ENCODE measurements at places on chromosomes 1 and 21. TPM values are rescaled to one million over a fixed set of nuclear protein-coding genes. Genes with fewer than 3 reads are reported as not detected.
A peak's percentile ranks its signal among the peaks of the same experiment; 100 is the strongest.

DNA sequence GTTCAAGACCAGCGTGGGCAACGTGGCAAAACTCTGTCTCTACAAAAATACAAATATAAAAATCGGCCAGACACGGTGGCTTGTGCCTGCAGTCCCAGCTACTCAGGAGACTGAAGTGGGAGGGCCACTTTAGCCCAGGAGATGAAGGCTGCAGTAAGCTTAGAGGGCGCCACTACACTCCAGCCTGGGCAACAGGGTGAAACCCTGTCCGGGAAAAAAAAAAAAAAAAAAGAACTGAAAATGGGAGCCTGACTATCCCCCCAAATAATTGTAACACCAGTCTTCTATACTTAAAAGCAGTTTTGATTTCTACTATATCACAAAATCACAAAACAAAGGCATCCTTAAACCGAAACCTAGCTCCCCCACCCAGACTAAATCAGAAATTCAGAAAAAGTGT is 60.3 kb downstream of the CDC42BPA start:
- DNase-seq = no peak

GRCh38 chr1:85404408-85404807 is 60.6 kb downstream of the DDAH1 start:
- DNase-seq = no peak

GRCh38 chr1:201032408-201032807 is 8.9 kb upstream of the KIF21B start:
- no peak for DNase-seq

- no peak for DNase-seq
Observed at GRCh38 chr1:48371598-48371997, 100.4 kb downstream of the SPATA6 start.

- DNase-seq = peak; percentile 82
Observed at GRCh38 chr1:181179987-181180365, 91.5 kb downstream of the IER5 start.

DNAJC28 gene
- 0.56 TPM for total RNA-seq

Measured in activated CD8-positive, alpha-beta T cell treated with anti-CD3 and anti-CD28 coated beads for 36 hours (primary cell).